Esophagus squamous epithelium (tissue), 5 donors: ENCODE measurements at places on chromosomes 3 and 15.

GRCh38 chr15:52078876-52079700 is 33.5 kb downstream of the BCL2L10 start:
- DNase-seq = no peak

DNA sequence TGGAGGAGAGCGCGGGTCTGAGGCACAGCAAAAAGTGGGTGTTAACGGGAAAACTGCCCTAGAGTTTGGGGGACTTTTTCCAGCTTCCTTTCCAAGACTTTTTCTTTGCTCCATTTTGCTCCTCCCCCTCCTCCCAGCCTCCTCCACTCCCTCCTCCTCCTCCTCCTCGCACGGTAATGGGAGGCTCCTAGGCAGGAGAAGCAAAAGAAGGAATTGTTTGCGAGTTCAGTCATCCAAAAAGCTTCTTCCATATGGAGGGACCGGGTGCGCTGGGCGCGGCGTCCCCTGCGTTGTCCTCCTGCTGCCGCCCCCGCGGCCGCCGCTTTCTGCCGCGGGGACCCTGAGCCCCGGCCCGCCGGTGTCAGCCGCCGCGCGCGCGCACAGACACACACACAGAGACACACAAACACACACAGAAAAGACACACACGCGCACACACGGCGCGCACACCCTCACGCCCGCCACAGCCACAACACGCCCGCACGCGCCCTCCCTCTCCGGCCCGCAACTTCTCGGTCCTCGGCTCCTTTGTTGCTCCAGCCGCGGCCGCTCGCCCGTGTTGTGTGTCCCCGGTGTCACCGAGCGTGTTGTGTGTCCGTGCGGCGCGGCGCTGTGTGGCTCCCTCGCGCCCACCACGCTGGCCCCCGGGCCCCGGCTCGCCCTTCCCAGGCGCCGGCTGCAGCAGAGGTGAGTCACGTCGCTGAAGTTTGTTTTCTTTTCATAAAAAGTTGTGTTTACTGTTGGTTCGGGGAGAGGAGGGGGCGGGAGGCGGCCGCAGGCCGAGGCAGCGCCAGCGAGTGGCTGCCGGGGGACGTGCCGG is at the start of gene BOC:
Gene BOC, plus strand, starts transcription at position 228 of the 820 bp plus-strand sequence. CDS start 38,246 bp downstream, outside the sequence.
- DNase-seq = no peak

DNA sequence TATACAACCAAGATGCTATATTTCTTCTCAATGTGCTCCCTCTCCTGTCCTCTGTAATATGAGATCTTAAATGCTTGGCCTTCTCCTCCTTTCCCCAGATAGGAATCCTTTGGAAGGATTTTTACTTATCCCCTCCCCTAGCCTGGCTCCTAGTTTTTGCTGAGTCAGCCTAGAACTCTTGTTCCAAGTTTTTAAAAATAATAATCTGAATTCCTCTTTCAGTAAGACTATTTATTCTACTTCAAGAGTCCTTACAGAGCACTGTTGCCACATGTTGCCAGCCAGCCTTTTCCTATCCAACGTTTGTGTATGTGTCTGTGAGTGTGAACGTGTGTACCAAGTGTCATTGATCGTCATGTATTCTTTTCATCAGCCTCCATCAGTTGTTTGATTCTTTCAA is 11.0 kb upstream of the KCNMB2 start:
- no peak for DNase-seq

DNA sequence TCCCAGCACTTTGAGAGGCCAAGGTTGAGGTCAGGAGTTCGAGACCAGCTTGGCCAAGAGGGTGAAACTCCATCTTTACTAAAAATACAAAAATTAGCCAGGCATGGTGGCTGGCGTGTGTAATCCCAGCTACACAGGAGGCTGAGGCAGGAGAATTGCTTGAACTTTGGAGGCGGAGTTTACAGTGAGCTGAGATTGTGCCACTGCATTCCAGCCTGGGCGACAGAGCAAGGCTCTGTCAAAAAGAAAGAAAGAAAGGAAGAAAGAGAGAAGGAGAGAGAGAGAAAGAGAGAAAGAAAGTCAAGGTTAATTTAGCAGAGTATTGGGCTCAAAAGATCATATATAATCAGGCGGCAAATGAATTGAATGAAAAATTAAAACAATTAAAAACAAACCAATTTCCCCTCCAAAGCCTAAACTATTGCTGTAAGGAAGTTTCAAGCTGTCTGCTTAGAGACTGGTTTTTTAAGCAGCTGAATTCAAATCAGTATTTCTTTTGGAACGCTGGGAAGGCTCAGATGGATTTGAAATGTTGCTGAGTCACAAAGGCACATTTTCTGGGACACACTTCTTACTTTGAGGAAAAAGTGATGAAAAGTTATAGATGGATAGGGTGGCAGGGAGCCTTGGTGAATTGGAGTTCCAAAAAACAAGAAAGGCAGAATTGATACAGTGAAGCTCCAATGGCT is 81.3 kb upstream of the BHLHE40 start:
- DNase-seq = no peak

- no peak for DNase-seq
These were observed 113.8 kb upstream of the TGFBR2 start for GRCh38 chr3:30492322-30493192.

DNA sequence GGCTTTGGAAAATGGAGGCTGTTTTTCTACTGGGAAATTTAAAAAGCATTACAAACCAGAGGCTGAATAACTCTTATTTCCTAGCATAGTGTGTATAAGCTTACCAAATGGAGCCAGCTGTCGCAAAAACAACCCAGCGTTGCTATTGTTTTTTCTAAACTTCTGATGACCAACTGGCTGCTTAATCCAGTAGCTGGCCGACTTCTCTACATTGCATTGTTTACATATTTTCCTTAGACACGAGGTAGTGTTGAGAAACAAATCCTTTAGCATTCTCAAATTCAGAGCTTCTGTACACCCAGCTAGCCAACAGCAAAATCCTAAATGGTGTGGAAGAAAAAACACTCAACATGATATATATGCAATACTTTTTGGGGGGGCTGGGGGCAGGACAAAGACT is 161.0 kb upstream of the ADAMTS9 start:
- no peak for DNase-seq

DNA sequence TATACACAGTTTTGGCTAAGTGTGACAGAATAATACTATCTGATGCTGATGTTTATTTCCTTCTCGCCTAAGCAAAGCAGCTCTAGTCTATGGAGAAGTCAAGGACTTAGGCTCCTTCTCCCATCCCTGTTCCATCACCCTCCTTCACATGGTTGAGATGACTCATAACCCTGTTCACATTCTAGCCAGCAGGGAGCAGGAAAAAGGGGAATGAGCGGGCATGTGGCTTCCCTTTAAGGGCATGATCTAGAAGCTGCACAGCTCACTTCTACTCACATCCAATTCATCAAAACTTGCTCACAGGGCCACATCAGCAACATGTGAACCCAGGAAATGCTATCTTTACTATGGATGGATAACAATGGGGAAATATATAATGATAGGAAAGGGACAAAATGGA is 40.9 kb downstream of the CBLB start:
- DNase-seq = no peak

DNA sequence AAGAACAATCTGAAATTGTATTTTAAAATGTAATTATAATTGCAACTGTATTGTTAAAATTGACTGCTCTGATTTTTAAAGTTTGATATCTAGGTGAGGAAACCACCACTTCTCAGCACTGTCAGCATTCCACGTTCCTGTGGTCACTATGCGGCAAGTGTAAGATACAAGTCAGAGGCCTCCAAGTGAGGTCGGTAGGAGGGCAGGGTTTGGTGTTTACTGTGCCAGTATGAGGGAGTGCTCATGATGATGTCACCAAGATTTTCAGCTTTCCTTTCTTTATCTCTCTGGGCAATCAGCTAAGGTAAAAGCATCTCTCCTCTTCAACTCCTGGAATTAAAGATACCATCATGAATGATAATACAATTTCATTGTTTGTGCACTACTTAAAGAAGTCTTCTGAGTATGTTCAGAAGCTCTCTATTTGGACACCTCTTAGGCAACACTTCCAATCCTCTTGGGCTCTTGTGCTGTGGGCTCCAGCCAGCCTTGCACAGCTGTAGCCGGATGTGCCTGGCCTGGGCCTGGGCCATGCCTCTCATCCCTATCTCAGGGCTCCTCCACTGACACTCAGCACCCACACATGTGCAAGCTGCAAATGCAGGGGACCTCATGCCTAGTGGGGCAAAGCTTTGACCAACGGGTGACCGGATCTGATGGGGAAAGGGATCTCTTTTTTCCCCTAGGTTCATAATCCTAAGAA is 42.9 kb downstream of the CCR3 start:
- no peak for DNase-seq

GRCh38 chr3:11211531-11212298 is 57.4 kb downstream of the HRH1 start:
- no peak for DNase-seq
